NCI-H2227 treated with DMSO at 0.1 percent for 48 hours (cell line): ENCODE measurements at places on chromosomes 2 and 18.

- DNase-seq = peak; percentile 43
Observed at GRCh38 chr2:181305301-181306123, 151.7 kb upstream of the ITGA4 start.

DNA sequence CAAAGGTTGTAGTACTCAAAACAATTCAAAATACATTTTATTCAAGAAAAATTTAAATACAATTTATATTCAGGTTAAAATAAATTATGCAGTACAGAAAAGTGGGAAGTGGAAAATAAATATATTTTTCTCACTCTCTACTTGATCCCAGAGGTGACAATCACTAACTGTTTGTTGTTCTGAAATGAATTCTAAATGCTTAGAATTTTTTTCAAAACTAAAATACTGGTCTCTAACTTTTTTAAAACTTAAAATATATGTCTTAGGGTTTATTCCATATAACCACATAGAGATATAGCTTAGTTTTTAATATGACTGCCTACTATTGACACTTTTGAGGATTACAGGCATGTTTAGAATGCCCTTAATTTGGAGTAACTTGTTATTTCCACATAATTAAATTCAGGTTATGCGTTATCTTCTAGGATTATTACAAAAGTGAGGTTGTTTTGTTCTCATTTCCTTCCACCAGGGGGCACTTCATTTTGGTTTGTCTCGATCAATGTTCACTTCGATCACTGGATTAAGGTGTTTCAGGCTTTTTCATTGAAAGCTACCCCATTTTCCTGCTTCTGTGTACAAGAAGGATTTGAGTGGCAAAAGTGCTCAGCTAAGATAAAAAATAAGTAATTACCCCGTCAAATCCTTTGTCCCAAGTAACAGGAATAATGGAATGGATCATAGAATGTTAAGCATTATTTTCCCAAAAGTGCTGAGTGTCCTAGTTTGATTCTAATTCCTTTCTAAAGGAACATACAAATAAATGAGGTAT, 27.1 kb upstream of the TFPI start:
- DNase-seq = peak; percentile 3

GRCh38 chr2:7685342-7686015, 768.3 kb downstream of the RNF144A start:
- no peak for DNase-seq

DNA sequence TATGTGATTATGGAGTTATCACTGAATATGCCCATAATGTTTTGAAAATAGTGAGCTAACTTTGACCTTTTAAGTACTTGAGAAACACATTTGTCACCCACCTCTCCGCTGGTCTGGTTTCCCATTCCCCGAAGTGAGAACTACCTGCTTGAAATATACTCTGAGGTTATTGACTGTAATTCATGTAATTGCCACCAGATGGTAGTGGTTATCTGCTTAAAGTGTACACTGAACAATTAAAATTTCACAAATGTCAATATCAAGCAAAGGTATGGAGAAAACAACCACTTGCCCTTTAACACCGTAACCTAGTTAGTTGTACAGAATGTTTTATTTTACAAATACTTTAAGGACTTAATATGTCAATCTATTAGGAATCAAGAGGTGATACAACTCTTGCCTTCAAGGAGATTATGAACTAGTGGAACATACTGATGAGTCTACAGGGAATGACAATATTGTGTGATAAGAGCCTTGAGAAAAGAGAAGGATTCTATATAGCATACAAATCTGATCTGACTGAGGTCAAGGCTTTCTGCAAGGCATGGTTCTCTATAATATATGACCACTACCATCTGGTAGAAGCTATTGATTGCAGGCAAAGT, 316.8 kb upstream of the KCNH7 start:
- peak; percentile 52 for DNase-seq

DNA sequence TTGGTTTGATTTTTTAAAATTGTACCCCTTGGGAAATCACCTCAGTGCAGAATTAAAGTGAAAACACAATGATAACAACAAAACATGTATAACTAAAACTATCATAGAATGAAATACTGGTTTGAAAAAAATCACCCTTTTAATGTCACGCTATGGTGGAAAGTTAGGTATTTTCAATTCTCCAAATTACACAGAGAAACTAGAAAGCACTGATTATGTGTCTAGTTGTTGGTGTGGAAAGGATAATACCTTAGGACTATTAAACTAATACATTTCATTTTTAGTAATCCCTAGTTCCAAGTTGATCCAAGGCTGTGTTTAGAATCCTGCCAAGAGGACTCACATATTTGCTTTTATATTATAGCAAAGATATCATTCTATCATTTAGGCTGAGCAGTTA, 71.2 kb downstream of the NUP35 start:
- no peak for DNase-seq

DNA sequence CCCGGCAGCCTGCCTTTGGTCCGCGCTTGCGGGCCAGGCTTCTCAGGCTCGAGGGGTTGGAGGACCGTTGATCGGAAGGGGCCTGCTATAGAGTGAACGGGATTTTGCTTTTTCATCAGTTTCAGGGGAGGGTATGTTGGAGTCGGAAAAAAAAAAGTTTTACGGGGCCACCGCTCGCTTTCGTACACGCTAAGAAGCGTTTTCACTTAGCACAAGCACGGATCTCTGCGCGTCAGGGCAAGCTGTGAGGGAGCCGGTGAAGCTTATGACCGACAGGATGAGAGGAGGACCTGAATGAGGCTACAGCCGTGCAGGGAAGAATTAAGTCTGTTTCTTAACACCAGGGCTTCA, 443 bp downstream of the CPSF3 start:
- DNase-seq = no peak

DNA sequence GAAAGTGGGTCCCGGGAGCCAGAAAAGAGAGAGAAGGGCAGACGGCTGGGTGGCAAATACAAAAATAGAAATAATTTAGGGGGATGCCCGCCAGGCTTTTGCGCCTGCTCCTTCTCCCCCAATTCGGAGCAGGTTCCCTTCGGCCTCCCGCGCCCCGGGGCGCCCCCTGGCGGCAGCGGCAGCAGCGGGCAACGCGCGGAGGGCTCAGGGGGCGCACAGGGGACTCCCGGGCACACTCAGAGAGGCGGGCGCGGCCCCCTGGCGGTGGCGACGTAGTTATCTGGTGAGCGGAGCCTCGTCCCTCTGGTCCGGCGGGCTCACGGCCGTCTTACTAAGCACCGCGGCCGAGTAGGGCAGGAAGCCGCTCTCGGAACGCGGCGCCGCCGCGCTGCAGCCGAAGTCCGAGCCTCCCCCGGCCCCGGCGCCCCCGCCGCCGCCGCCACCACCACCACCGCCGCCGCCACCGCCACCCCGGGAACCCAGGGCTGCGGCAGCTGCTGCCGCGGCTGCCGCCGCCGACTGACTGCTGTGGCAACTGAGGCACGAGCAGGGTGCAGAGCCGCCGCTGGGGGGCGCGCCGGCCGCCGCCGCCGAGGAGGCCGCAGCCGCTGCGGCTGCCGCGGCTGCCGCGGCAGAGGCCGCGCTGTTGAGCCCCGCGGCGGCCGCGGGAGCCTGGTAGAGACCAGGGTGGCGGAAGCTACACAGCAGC, 3.8 kb downstream of the EVX2 start:
- peak; percentile 81 for DNase-seq

- DNase-seq = no peak
Observed at GRCh38 chr2:113236367-113237159, 42.2 kb downstream of the PAX8 start.

DNA sequence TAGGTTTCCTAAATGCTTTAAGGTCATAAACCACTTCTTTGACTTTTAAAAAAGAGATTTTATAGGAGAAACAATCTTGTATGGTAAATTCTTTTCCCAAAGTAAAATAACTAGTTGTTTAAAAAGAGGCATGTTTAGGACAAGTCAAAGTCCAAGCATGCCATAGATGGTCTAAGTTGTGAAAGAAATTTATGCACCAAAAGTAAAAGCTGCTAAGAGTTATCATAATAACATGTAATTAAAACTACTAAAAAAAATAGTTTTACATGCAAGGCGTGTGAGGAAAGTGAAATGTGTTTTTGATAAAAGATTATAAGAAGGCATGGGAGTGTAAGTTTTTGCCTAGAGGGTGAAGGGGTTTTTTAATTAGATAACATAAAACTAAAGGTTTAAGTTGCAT, 22.5 kb downstream of the FAM210A start:
- DNase-seq = no peak

GRCh38 chr2:152453129-152453911, 118.3 kb downstream of the FMNL2 start:
- no peak for DNase-seq

- DNase-seq = peak; percentile 15
Observed at GRCh38 chr18:3450012-3450798, at the start of gene TGIF1. TGIF1 (plus strand) TSS chr18:3450172; CDS start chr18:3450490, 318 bp downstream.

GRCh38 chr2:132438691-132439090, 22.1 kb downstream of the GPR39 start:
- DNase-seq = no peak

- DNase-seq = no peak
Observed at GRCh38 chr2:220893411-220893810, 678.7 kb downstream of the EPHA4 start.

- no peak for DNase-seq
Observed at GRCh38 chr2:149042881-149043280, 4.4 kb downstream of the LYPD6B start.

DNA sequence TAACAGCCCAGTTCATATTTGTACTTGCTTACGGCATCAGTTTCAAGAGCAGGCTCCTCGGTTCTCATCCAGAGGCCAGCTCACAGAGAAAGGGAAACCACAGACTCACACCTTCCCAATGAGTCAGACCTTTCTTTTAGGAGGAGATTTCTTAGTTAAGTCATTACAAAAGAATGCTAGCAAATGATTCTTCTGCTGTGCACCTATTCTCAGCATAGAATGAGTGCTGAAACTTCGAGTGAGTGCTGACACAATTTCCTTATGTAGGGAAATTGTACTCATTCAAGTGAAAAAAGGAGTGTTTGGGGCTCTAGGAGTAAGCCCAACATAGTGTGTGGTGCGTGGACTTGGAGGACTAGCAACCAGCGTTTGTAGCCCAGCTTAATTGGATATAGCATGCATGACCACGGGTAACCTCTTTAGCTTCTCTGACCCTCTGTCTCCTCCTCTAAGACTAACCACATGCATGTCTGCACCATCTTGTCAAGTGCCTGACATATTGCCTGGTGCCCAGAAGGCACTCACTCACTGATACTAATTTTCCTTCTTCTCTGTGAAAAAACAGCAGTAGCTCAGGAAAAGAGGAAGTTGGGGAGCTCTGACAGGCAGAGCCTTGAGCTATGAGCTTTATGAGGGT, 87.0 kb downstream of the ALPK2 start:
- no peak for DNase-seq

DNA sequence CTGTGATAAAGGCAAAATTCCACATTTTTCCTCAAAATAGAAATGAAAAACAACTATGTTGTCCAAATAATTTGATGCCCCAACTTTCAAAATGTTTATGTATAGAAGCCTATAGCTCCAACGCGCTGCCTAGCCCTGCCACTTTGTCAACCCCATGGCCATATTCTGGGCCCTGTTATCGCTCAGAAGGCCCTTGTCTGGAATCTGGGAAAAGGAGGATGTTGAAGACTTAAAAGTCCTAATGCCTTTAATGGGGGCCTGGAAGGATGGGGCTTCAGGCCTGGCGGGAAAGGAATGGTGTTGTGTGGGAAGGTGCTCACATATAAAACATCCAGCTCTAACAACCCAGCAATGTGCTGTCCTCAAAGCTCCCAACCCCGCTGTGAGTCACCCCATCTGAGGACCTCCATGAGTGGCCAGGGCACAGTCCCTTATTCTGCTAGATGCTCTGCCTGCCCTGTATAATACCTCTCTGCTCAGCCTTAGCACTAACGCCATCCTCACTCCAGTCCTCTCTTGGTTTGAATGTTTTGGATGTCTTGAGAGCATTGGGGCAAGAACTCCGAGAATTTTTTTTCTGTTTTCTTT, 86.0 kb downstream of the ACSL3 start:
- no peak for DNase-seq
